Head of caudate nucleus (tissue), 42 donors: ENCODE measurements at places on chromosomes 11 and 22.

DNA sequence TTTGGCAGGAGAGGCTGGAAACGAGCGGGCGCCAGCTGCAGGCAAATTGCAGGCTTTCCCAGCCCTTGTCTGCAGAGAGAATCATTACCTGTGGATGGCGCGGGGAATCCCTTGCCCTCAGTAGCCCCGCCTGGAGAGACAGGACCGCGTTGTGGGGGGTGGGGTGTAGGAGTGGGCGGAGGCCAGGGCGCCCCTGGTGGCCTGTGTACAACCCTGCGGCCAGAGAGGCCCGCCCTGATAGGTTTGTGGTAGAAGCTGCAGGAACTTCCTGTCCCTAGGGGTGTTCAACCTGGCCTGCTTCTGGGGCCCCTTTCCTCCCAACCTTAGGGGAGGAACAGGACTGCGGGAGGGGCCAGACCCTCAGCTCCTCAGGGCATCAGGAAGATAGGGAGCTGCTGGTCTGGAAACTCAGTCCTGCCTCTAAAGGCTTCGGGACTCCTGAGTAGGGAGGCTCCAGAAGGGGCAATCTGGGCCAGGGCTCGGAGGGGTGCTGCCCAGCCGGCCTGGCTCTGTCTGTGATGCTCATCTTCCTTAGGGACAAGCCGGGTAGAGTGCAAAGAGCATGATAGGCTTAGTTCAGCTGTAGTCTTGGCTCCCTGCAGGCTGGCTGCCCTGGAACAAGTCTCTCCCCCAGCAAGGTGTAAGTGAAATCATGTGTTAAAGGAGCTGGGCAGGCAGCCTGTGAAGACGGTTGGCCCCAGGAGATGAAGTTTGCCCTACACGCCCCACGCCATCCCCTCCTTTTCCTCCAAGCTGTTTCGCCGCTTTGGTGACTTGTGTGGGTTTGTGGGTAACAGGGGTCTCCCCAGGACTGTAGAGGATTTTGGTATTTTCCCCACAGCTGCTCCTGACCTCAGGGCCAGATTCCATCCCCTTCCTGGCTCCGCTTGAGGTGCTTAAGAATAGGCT lies 24.1 kb upstream of the SUSD2 start:
- peak; percentile 80 for DNase-seq

- DNase-seq: no peak
Measured at GRCh38 chr11:67437082-67437808, at the start of gene PTPRCAP. Gene PTPRCAP, minus strand, starts transcription at chr11:67437682. Its CDS starts 63 bp downstream, at chr11:67437619.

DNA sequence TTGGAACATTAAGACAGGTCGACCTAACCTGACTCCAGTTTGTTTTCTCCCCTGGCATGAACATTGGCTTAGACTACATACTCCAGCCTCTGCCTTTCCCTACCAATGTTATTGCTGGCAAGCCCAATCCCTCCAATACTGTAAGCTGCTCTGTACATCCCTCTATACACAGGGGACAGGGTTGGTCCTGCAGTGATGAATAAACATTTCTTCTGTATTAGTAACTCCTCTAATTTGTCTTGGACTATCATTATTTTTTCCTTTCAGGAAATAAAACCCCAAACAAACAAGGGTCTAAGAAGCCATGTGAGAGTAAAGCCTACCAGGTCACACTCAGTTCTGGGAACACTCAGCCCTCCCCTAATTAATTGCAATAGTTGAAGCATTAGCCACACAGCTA lies 35.1 kb upstream of the FJX1 start:
- DNase-seq: no peak

DNA sequence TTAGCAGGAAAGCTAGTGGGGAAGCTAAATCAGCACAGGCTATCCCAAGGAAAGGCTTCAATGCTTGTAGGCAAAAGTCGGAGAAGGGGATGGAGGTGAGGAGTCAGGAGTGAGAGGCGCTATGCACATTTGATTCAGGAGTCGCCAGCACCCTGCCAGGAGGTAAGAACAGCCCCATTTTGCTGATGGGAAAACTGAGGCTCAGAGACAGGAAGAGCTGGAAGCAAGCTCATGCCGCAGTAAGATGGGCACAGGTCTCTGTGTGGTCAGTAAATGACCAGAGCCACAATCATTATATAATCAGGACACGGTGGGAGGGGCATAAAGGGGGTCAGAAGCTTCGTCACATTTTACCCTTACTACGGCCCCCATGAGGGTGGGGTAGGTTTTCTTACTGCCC lies 504.4 kb downstream of the MN1 start:
- no peak for DNase-seq

DNA sequence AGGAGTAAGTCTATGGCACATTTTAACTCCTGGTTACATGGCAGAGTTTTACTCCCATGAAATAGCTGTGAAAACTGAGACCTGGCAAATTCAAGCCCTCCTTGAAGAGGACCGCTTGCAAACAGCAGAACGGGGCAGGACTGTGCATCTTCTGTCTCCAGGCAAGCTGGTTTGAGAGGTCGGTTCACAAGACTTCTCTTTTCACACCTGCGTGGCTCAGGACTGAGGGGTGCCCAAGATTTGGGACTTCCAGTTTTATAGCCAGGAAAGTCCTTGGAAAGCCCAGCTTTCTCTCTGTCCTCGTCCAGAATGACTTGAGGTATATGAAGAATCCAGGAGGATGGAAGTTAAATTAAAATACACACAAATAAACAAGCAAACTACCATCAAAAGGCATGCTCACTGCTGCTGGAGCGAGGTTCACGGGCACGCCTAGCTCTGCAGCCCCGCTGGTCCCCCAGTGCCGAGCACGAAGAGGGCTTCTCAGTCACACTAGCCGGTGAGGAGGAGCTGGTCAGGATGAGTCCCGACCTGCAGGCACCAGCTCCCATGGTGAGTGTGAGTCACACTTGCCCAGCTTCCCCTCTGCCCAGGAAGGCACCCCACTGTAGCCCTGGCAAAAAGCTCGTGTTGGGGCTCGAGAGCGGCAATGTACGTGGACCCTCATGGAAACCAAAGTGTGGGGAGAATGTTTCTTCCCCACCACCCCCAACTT lies 1382.4 kb downstream of the BRD1 start:
- no peak for DNase-seq

GRCh38 chr11:106473089-106473722 lies 395.7 kb downstream of the AASDHPPT start:
- DNase-seq: no peak

DNA sequence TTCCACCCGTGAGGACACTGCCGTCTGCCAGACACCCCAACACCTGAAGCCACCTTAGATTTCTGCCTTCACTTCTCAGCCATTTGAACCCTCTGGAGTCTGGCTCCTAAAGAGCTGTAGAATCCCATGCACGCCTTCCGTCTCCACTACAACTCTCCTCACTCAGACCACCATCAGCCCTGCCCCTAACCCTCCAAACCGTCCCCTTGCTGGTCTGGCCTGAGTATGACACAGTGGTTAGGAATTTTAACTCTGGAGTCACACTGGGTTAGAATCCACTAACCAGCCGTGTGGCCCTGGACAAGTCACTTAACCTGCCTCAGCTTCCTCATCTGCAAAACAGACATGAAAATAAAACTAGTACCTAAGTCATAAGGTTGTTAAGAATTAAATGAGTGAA lies 3.0 kb downstream of the CNIH2 start:
- DNase-seq: no peak

GRCh38 chr11:57896361-57897145 lies 127.1 kb upstream of the OR9Q1 start:
- DNase-seq: no peak

DNA sequence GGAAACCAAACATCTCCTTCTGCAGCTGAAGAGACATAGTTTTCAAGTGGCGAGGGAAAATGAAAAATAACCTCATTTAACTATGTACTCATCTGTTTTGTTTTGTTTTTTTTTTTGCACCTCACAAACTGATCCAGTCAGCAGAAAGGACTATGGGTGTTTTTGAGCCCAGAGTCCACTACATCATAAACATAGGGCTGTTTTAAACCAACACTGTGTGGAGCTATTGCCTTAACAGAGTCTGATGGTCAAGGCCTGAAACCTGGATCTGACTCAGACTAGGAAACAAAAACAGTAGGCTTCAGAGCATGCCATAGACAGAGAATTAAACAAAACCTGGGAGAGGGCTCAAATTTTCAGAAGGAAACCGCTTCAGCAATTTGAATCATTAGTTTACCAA lies 99.3 kb upstream of the FSHB start:
- no peak for DNase-seq

DNA sequence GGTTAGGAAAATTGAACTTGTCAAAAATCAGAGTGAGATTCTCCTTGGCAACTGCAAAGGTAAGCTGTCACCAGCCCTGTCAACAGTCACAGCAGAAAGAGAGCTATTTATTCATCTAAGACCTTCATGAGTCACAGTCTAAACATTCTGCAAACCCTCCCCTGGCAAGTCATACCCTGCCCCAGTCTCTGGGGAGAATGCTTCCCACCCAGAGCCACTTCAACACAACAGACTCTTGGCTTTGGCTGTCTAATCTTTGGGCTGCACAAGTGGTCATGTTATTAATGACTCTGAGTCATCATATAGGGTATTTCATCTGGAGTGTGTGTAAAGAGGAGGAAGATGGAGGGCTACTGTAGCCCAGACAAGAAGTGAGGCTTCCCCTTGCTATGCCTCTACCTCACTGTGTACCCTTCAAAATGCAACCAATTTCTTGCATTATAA lies 153.4 kb downstream of the CCDC34 start:
- DNase-seq: no peak

DNA sequence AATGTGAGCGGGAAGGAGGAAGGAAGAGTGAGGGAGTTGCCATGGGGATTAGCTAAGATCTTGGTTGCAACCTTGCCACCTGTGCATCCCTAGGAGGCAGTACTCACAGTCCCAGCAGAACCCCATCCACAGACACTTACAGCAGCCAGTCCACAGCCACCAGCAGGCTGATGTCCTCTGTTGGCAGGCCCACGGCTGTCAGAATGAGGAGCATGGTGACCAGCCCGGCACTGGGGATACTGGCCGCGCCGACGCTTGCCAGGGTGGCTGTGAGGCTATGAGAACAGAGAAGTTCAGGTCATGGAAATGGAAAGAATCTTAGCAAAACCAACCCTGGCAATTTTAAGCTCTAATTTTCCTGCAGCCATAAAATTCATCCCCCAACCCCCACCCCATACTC lies 138.6 kb downstream of the SLC1A2 start:
- no peak for DNase-seq

DNA sequence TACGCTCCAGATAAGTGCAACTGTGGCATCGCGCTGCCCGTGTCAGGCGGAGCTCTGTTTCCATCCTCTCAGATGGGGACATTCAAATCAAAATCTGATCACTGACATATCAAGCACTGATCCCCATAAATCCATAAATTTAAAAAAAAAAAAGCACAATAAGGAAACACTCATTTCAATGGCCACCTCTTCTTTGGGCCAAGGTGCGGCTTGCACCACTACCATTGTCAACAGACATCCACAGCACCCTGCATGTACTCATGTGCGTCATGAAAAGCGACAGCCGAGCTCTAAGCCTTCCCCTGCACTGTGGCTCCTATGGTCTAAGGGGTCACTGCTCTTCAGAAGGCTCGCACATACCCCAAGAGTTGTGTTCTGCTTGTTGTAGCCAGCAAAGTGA lies 26.7 kb upstream of the SERPIND1 start:
- no peak for DNase-seq

DNA sequence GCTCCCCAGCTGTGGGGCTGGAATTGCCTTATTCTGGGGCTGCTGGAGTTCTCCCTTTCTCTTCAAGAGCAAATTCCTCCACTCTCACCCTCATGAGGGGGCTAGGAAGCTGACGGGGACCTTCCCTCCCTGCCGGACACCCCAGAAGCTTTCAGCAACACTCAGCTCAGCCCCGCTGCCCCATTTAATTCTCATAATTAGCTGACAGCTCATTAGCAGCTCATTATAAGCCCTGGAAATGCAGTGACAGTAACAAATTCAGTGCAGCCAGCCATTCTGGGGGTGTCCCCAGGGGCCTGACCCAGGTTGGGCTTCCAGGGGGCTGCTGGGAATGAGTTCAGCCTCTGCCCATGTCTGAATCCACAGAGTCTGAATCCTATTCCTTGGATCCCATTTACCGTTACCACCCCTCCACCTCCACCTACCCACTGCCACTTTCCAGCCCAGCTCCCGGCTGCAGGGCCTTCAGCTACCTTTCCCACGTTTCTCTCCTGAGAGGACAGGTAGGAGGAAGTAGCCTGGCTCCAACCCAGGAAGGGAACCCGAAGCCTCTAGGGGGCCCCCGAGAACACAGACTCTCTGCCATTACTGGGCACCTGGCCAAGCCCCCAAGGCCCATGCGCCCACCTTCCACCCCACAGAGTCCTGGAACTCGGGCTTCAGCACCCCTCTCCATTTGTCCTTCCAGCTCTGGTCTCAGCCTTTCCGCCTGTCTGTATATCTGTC lies 101.7 kb upstream of the LMO1 start:
- no peak for DNase-seq

- no peak for DNase-seq
Measured at GRCh38 chr22:38110863-38111852, 674 bp upstream of the BAIAP2L2 start.

GRCh38 chr11:103676413-103676812 lies 360.0 kb upstream of the DDI1 start:
- no peak for DNase-seq

GRCh38 chr22:49262167-49262566 lies 565.5 kb downstream of the BRD1 start:
- no peak for DNase-seq

- DNase-seq: no peak
Measured at GRCh38 chr22:26481112-26481693, 2.4 kb downstream of the HPS4 start.

- DNase-seq: no peak
Measured at GRCh38 chr11:1219446-1219833, 3.4 kb upstream of the MUC5B start.

DNA sequence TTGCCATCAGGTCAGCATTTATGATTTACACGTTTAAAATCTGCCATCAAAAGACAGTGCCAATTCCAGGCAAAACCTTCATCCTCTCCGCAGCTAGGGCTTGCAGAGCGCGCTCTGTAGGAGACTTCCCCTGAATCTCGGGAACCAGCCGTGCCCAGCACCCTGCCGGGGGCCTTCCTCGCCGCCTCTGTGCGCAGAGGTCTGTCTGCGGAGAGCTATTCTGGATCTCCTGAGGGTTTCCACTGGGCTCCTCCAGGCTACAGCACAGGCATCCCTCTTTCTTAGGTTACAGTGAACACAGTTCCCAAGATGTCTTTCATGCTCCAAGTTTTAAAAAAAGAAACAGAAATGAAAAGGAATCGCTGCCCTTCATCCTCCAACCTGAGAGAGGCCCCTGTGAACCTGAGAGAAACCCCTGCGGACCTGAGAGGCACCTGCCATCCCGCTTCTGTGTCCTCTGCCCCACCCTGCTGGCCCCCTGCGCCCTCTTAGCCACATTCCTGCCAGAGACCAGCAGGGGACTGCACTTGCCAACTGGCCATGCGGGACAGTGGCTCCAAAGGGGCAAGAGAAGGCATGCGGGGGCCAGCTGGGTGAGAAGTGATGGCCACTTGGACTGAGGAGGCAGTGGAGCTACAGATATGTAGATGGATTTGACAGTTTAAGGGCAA lies 16.1 kb downstream of the TP53AIP1 start:
- no peak for DNase-seq

GRCh38 chr11:47359162-47359561 lies 6.7 kb upstream of the MYBPC3 start:
- DNase-seq: no peak

- DNase-seq: no peak
Measured at GRCh38 chr11:72072348-72072747, 8.0 kb downstream of the NUMA1 start.
